ENCODE measurements at places on chromosomes 1 and 21.
A peak's percentile ranks its signal among the peaks of the same experiment; 100 is the strongest.

DNA sequence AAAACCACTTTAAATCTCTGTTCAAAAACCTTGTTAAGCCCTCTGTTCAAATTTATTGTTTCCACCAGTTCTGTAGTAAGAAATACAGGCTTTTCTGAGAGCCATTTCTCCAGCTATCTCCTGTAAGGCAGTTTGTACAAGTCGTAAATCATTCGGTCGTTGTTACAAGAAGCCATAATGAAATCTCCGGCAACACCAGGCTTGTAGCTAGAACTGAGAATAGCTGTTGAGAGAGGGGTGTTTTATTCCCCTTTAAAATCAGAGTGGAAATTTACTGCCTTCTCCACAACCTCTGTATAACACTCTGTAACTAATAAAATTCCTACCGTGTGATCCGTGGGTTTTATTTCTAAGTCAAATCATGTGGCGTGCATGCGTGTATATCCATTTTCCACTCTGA, 335.8 kb upstream of the KAZN start:
- no peak for DNase-seq

- no peak for DNase-seq
Observed at GRCh38 chr1:153941826-153942725, 4.4 kb downstream of the DENND4B start.

GRCh38 chr1:221892301-221892830, 150.5 kb upstream of the DUSP10 start:
- no peak for DNase-seq

GRCh38 chr1:78401148-78401547, 89.6 kb upstream of the PTGFR start:
- no peak for DNase-seq

DNA sequence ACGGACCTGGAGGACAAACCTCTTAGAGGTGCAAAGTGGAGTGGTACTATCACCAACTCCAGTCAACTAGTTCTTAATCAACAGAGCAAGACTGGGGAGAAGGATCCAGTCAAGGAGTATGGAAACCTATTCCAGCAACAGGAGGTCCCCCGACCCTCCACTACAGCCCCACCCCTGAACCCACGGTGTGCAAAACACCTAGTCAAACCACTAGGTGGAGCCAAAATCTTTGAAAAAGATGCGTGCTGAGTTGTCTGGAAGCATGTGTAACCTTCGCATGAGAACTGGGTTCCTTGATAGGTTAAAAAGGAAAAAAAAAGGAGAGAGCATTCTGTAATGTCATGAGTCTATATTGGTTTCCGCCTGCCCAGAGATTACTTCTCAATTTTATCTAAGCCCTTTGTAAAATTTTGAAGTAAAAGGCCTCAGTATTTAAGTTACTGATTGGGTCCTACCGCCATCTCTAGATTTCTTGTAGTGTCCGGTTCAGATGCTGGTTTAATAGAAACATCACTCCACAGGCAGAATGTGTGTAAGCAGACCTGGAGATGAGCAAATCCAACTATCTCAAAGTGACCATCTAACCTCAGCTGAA, 81.9 kb upstream of the HAO2 start:
- DNase-seq: peak; percentile 4

GRCh38 chr21:42203936-42204335, 15.0 kb upstream of the ABCG1 start:
- DNase-seq: no peak

DNA sequence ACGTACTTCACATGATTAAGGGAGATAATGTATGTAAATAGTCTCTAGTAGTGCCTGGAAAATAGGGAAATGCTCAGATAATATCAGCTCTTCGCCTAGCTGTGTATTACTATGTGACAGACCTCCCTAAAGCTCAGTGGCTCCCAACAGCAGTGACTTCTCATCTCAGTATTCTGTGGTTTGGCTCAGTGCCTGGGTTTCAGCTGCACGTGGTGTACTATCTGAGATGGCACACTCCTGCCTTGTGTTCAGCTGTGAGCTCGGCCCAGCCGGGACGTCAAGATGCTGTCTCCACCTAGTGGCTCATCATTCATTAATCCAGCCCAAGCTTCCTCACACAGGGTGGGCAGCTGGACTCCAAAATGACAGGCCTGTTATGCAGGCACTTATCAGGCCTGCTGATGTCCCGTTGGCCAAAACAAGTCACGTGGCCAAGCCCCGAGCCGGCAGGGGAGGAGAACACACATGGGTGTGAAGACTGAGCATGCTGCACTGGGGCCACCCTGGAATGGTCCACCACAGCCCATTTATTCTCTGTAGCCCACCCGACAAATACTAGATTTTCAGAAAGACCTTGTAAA, 17.8 kb downstream of the SLFNL1 start:
- peak; percentile 86 for DNase-seq

GRCh38 chr1:240577095-240577494, 34.9 kb downstream of the GREM2 start:
- DNase-seq: no peak

- DNase-seq: no peak
Observed at GRCh38 chr1:41724926-41725325, 193.8 kb downstream of the HIVEP3 start.

- DNase-seq: no peak
Observed at GRCh38 chr21:45318146-45318555, 30.5 kb upstream of the POFUT2 start.

DNA sequence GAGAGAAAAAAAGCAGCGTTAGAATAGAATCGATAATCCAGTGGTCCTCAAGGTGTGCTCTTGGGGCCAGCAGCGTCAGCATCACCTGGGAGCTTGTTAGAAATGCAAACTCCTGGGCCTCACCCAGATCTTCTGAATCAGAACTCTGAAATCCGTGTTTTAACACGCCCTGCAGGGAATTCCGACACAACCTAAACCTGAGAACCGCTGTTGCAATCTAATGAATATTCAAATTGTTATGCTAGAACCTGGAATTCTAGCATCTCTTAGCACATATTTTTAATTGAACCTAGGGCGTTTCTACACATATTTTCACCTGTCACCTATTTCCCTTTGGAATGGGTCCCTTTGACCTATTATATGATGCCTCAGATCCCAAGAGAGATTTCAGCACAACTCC, 175.7 kb downstream of the PSMG1 start:
- DNase-seq: no peak

- DNase-seq: no peak
Observed at GRCh38 chr1:93106226-93106625, 27.1 kb downstream of the MTF2 start.

DNA sequence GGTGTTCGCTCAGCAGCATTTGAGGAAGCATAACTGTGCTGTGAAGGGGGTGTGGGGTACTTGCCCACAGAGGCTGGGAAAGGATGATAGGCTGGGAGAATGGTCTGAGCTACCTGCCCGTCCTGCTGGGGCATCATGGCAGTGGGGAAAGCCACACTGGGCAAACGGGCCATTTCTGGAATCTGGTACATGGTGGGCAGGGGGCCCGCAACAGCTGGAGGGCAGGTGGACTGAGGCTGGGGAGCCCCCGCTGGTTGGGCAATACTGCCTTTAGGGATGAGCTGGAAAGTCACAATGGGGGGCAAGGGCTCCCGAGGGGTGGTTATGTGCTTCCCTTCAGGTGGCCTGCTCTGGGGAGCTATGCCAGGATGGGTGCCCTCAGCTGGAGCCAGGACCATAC, 19.2 kb upstream of the ADAM30 start:
- DNase-seq: no peak

- no peak for DNase-seq
Observed at GRCh38 chr21:41032541-41032940, 135.4 kb upstream of the BACE2 start.

- DNase-seq: no peak
Observed at GRCh38 chr1:206575894-206576737, 36.1 kb downstream of the EIF2D start.

DNA sequence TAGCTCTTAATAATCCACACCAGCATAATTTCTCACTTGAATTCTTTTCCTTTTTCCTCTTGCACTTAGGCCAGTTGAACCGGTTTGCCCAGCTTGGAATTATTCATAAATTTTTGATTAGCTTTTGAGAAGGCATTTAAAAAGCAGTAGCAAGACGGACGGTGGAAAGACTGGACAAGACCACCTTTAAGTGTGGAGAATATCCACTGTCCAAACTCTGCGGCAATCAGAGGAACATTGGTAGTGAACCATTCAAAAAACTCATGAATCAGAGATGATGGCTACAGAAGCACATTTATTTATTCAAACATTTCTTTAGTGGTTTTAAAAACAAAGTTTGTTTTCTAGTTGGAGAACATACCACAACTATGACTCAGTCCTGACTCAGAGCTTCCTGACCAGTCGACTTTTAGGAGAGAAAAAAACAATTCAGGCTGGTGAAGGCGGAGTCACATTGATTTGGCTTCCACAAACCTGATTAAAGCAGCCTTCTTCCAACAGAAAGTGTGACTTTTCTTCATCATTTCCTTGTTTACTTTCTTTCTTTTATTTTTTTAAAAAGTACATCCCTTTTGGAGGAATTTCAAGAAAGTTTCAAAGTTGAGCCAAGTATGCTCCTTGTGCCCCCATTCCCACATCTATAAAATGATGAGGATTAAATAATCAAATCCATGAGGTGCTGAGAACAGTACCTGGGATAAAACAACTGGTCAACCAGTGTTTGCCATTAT, 128.8 kb downstream of the ADSS2 start:
- no peak for DNase-seq

GRCh38 chr1:71461416-71461815, 380.6 kb upstream of the ZRANB2 start:
- DNase-seq: no peak

DNA sequence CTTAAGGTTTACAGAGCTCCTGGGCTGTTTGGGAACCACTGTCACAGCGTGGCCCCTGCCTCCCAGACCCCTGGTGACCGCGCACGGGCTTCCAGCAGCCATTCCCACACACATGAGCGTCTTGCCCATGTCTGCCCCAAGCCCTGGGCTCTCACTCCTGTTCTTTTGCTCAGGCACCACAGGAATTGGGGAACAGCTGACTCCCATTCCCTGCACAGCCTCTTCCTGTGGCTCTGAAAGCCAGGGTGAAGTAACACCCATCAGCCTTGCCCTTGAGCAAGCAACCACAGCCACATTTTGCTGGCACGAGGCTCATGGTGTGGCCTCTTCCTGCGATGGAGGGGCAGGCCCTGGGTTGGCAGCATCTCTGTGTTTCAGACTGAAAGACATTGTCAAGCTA, 14.3 kb upstream of the GPR157 start:
- no peak for DNase-seq

DNA sequence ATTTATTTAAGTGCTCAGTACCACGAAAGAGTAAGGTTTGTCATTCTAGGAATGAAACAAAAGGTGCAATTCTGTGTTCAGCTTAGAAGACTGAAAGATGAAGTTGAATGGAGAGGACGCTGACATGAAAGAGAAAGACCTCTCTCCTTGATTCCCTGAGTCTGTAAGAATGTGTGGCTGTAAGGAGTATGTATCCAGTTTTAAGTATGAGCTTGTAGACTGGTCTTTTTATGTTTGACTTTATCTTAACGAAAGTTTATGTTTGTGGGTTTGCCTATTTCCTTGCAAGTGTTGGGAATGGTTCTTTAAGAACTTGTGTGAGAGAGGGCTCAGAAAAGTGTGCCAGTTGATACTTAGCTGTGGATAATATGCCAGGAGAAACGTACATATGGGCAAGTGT, 1.4 kb downstream of the CHD1L start:
- DNase-seq: no peak

GRCh38 chr1:115946116-115946515, 30.2 kb upstream of the SLC22A15 start:
- no peak for DNase-seq

DNA sequence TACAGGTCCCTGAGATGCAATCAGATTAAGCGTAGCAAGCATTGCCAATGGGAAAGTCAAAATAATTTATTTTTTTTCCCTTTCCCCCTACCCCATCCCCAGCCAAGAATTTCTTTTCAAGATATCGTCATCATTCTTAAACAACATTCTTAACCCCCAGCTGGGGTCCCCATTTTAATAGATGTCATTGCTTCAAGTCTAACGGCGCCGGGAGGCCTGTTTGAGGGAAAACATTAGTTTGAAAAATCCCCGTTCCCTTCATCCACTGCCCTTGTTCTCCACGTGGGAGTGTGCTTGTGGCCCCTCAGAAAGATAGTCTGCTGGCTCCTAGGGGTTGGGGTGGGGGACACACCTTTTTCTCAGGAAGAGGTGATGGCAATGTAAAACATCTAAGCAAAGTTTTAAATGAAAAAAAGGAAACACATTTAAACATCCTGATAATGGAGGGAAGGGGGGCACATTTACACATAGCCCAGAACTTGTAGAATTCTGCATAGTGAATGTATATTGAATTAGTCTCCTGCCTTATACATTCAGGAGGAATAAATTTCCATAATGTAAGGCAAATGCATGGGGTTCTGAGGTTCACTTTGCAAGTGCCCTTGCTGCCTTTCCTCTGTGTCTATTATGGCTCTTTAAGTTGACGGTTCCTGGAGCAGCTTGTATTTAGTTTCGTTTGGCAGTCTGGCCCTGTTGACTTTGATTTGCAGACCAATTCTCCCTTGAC, 6.8 kb downstream of the TRNP1 start:
- DNase-seq: no peak

DNA sequence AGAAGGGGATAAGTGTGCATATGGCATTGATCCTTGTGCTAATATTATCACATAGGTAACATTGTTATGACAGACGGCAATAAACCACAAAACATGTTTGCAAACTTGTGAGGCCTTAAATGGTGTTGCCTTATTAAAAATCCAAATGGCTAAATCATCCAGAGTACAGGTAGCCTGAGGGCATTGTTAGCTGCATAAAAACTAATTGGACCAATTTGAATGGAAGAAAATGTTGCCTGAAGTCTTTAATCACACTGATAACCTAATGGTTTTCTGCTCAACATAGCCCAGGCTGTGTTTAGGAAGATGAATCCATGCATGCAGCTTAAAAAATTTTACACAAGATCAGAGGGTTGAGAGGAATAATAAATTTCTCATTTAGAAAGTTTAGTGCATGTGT, 19.4 kb upstream of the LRRC53 start:
- no peak for DNase-seq

DNA sequence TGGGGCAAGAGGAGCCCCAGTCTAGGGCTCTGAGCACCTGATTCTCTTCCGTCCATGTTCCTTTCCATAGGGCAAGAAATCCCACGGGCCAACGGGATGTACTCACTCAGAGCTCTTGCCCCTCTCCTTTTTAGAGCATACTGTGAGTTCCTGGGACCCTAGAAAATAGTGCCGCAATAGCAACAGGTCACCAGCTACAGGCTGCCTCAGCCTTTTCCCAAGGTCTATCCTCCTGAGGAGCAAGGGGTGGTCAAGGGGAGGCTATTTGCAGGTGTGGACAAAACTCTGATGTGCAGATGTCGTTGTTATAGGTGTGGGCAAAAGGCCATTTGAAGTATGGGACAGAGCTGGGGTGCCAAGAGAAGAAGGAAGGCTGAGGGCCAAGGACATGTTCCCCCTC, 1.6 kb upstream of the QSOX1 start:
- DNase-seq: no peak

DNA sequence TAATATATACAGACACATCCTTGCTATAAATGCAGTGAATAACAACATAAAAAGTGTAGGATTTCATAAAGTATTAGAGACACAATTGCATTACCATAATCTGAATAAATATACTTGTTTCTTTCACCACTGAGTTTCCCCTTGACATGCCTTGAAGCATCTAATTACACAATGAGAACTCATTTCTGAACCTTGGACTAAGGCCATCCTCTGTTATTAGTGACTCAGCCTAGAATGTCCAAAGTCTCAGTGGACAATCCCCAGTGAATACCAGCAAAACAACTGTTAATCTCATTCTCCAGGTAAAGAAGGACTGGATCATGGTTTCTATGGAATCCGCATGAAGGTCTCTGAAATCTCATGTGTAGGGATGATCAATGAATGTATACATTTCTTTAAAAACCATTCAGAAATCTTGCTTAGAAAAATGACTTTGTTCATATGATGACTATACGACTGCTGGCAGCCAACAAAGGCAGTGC, at the start of gene OR2L5:
Gene OR2L5, plus strand, starts transcription at position 432 of the 482 bp plus-strand sequence. CDS start 8,288 bp downstream, outside the sequence.
- DNase-seq: no peak
